ENCODE measurements at places on chromosomes 5 and 9.

DNA sequence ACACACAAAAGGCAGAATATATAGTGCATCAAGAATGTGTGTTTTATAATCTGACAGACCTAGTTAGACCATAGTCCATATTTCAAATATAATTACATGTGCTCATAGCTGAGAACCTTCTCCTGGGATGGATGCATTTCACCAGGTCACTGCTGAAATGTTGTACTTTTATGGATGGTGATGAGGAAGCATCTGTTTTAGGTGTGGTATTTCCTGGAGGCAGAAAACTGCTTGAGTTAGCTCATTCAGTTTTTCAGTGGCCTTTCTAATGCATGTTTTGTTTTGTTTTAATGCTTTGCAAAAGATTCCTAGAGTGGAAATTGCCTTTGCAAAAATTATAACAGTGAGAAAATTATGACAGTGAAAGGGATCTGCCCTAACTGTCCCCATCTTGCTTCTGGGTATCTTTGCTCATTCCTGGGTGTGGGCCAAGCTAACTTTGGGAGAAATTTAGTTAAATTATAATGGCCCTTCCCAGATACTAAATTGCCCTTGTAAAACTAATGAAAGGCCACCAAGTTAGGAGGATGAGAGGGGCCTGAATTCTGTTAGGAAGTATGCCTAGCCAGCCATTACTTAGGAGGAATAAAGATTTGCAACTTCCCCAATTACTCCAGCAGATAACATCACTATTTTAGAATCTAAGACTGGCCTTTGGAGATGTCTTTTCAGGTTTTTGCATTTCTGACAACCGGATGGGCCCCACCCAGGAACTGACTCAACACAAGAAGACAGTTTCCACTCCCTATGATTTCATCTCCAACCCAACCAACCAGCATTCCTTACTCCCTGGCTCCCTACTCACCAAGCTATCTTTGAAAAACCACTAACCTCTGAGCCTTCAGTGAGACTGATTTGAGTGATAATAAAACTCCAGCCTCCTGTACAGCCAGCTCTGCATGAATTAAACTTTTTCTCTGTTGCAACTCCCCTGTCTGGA is 7.0 kb upstream of the IL12B start:
- no peak for DNase-seq

DNA sequence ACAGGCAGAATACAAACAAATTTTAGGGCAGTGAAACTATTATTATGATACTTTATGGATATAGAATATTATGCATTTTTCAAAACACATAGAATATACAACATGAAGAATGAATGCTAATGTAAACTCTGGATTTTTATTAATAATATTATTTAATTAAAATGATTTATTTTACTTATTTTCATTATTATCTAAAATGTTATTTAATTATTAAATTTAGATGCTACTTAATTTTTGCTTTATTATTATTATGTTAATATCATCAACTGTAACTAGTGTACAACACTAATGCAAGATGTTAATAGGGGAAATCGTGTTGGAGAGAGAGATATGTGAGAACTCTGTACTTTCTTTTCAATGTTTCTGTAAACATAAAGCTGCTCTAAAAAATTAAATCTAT is 39.3 kb upstream of the TENT4A start:
- DNase-seq = no peak

- DNase-seq = peak; percentile 33
Measured at GRCh38 chr5:180830253-180831138, 27.9 kb upstream of the MGAT1 start.

- DNase-seq = no peak
Measured at GRCh38 chr5:75242067-75242466, 5.4 kb upstream of the ANKRD31 start.

DNA sequence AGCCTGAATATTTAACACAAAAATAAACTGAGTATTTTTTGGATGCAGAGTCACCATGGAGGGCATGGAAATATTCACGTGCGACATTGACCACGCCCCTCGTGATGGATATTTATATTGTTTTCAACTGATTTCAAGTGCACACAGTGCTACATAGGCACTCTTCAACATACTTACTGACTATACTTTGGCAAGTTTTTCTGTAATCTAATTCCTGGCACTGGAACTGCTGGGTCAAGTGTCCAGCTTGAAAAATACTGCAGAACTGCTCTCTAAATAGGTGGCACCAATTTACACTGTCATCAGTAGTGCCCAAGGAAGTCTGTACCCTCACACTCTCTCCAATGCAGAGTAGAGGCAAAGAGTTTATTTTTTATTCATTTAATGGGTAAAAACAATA is 65.1 kb downstream of the FBN2 start:
- no peak for DNase-seq

DNA sequence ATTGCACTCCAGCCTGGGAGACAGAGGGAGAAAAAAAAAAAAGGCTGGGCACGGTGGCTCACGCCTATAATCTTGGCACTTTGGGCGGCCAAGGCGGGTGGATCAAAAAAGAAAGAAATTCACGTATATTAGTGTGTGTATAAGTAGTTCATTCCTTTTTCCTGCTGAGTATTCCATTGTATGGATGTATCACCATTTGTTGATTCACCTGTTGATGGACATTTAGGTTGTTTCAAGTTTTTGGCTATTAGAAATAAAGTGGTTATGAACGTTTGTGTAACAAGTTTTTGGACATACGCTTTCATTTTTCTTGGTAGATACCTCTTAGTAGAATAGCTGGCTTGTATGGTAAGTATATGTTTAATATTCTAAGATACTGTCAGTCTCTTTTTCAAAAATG is 28.5 kb downstream of the ZNF131 start:
- no peak for DNase-seq

- no peak for DNase-seq
Measured at GRCh38 chr9:15373881-15374280, 48.8 kb upstream of the SNAPC3 start.

- no peak for DNase-seq
Measured at GRCh38 chr5:173679909-173680630, 63.6 kb upstream of the BOD1 start.

- no peak for DNase-seq
Measured at GRCh38 chr5:119037496-119038215, 33.2 kb upstream of the DMXL1 start.

DNA sequence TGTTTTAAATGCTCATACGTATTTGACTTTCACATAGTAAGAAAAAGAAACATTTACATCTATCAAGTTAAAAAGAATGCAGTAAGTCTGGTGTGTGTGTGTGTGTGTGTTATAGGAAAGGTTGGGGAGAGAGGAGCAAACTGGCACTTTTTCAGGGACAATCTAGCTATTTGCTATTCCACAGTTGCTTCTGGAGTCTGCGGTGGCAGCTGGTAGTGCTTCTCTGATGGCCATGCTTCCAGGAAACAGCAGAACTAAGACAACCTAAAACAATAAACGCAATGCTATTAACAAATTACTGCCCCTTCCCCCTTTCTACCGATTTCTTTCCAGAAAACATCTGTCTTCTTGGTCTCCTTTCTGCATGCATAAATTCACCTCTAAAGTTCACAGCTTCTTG is 70.0 kb upstream of the CDH10 start:
- no peak for DNase-seq

DNA sequence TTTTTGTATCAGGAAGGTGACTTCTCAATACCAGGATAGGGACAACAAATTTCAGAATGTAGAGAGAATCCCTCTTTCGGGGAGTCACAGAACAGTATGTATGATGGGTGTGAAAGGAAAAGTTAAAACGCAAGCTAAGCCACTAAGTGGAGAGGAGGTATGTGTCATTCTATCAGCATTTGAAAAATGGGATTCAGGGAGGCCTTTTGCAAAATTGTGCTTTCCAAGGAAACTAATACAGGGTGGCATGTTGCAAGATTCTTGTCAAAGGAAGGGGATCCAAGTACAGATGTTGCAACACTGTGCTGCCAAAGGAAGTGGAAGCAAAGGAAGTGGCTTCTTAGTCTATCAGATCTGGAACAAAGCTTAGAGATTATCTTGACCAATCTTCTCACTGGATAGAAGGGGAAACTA is 12.6 kb upstream of the TNIP1 start:
- DNase-seq = no peak

DNA sequence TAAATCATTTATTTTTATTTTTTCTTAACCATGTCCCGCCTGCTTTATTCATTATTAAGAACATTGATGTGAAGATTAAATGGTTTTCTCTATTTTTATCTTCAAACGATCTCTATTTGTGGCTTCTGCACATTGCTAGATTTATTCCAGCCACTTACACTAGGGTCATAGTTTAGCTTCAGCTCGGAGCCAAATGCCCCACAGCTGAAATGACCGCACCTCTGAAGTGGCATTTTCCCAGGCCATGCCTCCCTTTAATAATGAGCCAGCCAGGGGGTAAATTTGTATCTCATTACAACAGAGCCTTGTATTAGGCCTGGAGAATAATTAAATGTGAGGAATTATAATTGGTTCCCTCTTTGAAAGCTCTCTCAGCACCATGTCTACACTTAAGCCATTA is 89.4 kb downstream of the DOCK8 start:
- DNase-seq = no peak

GRCh38 chr5:68380078-68380477 is 164.5 kb downstream of the PIK3R1 start:
- no peak for DNase-seq

DNA sequence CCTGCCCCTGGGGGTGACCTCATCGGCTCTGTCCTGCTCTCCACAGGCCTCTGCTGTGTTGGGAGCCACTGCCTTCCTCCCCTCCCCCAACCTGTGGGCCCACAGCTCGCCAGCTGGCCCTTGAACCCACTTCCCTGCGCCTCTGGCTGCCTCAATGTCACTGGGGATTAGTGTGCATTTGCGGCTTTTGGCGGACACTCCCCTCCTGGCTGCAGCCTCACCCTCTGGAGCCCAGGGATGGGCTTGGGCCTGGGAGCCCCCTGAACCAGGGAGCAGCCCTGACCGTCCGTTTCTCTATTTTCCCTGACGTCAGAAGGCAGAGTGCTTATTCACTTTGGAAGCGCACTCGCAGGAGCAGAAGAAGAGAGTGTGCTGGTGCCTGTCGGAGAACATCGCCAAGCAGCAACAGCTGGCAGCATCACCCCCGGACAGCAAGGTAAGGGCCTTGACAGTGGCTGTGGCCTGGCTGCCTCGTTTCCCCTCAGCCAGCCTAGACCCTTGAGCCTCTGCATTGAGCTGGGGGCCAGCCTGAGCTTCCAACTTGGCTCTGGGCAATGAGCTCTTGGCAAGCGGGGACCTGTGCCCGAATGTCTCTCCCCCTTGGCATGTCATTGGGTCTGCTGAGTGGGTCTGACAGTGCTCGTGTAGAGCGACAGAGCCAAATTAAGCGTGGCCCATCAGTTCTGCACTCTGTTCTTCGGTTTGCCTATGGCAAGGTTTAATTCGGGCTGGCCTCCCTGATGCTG is 73.1 kb downstream of the RGS3 start:
- no peak for DNase-seq

DNA sequence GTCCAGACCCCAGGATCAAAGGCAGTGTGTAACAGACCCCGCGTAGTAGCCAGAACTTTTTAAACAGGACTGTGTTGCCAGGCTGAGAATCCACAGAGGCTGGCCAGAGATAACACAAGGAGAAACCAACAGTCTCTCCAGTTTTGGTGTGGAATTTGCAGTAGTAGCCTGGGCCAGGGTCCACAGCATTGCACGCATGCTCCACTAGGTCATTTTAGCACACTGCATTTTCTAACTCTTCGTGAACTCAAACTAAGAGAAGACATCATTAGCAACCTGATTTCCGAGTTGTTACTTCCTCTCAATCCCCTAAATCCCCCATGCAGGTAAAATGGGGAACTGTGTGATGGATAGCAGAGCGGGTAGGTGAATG is 119.6 kb downstream of the BOD1 start:
- DNase-seq = no peak

DNA sequence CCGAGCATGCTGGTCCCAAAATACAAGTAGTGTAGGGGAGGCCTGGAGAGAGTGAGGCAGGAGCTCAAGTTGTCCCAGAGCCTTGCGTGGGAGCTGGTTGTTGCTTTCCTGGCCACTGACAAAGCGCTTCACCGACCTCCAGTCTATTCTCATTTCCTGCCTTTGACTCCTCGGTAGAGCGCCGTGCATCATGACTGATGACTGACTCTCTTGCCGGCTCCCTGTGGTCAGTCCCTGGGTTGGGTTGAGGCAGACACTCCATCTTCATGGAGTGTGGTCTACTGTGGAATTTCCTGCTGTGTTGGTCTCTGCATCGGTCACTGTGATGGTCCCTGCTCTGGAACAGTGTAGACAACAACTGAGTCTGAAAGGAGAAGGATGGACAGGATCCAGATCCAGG is 175.1 kb upstream of the S1PR3 start:
- DNase-seq = no peak

DNA sequence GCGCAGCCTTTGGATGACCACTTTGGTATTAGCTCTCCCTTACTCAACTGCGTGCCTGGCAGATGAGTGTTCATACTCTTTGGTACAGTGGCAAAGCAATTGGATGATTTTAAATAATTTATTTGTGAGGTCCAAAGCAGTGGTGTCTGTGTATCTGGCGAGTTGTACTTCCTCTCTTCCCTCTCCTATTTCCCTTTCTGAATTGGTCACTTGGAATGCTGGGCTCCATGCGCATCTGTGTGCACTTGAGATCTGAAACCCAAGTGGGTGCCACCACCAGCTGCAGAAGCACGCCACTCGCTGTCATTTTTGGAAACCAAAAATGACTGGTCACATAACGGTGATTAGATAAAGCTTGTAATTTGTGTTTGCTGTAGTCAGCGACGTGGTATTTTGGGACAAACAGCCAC is 386.0 kb upstream of the KLF4 start:
- no peak for DNase-seq

- DNase-seq = no peak
Measured at GRCh38 chr5:45274241-45274640, 421.9 kb downstream of the HCN1 start.

DNA sequence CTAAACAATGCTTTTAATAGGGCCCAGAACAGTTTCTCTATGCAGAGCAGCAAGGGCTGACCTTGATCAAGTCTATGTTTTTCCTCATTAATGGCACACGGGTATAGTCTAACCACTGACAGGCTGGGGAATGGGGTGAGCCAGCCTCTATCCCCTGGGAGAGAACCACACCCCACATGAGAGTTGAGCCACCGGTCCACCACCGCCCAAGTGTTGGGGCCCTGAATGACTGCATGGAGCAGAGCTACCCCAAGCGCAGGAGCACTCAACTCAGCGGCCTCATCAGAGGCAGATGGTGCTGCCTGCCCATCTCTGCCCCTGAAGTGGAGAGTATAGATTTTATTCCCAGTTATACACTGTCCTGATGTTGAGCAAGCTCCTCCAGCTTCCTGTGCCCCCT is 247.9 kb upstream of the IRX1 start:
- no peak for DNase-seq

GRCh38 chr5:72379936-72380335 is 59.8 kb downstream of the PTCD2 start:
- DNase-seq = no peak

DNA sequence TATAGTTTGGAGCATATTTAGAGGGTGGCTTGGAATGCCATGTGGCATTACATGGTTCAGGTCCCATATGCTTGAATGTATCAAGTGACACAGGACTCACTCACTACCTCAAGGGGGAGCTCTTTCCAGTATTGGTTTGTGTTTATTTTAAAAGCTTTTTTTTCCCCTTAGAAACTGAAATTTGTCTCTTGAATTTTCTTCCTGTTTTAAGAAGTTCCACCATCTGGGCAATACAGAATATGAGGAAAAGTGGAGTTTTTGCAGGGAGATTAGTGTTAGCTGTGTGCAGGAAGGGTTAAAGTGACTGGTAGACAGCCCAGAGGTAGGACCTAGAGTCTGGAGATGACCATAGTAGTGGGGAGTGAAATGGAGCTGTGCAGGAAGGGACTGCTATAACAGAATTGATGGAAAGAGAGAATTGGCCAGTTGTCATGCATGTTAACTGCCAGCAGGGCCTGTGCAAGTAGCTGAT is 36.6 kb downstream of the CTNNA1 start:
- peak; percentile 7 for DNase-seq

GRCh38 chr5:119398727-119399466 is 43.1 kb downstream of the TNFAIP8 start:
- no peak for DNase-seq
